Stimulated activated CD8-positive, alpha-beta memory T cell treated with anti-CD3 and anti-CD28 coated beads, Interleukin-15, amount 100 ng/mL, for 24 hours (primary cell): ENCODE measurements at places on chromosomes 13 and 19.

DNA sequence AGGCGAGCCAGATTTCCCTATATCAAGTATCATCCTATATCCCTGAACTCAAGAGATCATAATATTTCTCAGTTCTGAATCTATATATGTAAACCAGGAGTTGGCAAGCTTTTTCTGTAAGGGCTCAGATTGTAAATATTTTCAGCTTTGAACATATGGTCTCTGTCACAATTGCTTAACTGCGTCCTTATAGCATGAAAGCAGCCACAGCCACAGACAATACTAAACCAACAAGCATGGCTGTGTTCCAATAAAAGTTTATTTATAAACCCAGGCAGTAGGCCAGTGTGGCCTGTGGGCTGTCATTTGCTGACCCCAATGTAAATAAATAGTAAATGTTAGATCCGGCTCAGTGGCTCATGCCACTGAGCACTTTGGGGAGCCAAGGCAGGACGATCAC, 12.2 kb upstream of the MYH14 start:
- no peak for DNase-seq

DNA sequence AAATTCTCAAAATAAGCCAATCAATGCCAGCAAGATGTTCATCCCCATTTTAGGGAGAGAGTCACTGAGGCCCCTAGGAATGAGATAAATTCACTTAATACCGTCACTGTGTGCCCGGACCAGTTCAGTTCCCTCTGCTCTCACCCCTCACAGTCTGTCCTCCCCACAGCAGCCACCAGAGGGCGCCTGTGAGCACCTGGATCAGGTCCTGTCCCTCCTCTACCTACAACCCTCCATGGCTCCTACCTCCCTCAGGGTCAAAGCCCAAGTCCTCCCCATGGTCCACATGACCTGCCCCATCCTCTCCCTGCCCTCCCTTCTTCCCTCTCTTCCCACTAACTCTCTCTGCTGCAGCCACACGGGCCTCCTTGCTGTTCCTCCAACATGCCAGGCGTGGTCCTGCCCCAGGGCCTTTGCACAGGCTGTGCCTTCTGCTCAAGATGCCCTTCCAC, 42.0 kb upstream of the NFIC start:
- DNase-seq: peak; percentile 69

DNA sequence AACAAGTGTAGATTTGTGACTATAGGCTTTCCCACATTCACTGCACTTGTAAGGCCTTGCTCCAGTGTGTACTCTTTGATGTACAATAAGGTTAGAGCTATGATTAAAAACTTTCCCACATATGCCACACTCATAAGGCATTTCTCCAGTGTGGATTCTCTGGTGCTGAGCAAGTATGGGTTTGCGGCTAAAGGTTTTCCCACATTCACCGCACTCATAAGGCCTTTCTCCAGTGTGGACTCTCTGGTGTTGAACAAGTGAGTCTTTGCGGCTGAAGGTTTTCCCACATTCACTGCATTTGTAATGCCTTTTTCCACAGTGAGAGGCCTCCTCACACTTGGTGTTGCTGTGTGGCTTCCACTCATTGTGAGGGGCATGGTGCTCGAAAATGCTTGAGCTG, 3.7 kb downstream of the ZNF772 start:
- DNase-seq: no peak

- no peak for DNase-seq
Observed at GRCh38 chr13:113119166-113119821, 3.3 kb upstream of the F10 start.

GRCh38 chr13:99982036-99982730, 599 bp downstream of the ZIC2 start:
- no peak for DNase-seq

GRCh38 chr19:45729800-45730290, 851 bp downstream of the FBXO46 start:
- DNase-seq: no peak

- DNase-seq: no peak
Observed at GRCh38 chr13:95557013-95557412, 4.5 kb downstream of the CLDN10 start.

GRCh38 chr13:76053181-76053580, 417.1 kb downstream of the LMO7 start:
- no peak for DNase-seq

DNA sequence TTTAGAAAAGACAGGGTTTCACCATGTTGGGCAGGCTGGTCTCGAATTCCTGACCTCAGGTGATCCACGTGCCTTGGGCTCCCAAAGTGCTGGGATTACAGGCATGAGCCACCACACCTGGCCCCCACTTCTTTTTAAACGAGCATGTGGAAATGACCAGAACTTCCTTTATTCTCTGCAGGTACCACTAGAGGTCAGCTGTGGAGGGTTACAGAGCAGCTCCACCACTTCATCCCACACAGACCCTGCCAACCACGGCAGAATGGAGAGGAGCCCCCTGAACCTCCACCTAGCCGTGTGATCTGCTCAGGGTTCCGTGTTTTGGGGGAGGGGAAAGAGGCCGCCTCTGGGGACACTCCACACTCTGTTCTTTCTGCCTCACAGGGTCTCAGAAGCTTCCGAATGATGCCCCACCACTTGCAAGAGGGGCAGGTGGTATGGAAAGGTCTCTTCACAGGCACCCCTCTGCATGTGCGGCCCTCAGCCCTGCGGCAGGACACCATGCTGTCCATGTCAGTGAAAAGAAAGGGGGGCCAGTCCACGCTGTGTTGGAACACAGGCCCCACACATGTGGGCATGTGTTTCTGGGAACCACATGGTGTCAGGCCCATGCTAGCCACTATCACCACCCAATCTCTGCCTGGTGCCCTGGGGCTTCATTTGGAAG, 465.0 kb downstream of the TSHZ3 start:
- no peak for DNase-seq

GRCh38 chr19:28652765-28653164, 560.2 kb downstream of the UQCRFS1 start:
- no peak for DNase-seq

- no peak for DNase-seq
Observed at GRCh38 chr13:93535251-93535650, 308.6 kb downstream of the GPC6 start.

GRCh38 chr19:5101871-5102270, 133.0 kb downstream of the KDM4B start:
- no peak for DNase-seq

- DNase-seq: peak; percentile 41
Observed at GRCh38 chr19:35142606-35143230, 337 bp upstream of the FXYD7 start.

DNA sequence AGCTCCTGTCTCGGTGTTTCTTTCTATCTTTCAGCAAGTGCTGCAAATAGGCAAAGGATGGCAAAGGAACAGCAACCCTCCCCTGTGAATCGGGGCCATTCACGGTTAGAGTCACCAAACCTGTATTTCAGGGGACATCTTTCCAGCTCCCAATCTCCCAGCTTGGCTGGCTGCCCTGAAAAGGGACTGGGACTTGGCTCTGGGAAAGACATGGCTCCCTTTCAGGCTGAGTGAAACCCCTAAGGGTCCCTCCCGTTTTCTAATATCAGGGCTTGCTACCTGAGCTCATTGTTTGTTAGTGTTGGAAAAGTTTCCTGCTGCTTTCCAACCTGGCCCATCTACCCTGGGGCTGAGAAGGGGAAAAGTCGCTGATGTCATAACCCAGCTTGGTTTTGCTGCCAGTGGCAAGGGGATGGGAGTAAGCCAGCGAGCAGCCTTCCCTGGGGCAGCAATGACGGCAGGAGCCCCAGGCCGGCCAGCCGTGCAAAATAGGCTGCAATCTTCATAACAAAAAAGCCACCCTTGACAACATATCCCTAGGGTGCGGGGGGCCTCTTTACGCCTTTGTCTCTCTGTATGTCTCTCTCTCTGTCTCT, 29.9 kb downstream of the SERP2 start:
- no peak for DNase-seq

- DNase-seq: no peak
Observed at GRCh38 chr19:18490728-18491127, 31.1 kb downstream of the ELL start.

DNA sequence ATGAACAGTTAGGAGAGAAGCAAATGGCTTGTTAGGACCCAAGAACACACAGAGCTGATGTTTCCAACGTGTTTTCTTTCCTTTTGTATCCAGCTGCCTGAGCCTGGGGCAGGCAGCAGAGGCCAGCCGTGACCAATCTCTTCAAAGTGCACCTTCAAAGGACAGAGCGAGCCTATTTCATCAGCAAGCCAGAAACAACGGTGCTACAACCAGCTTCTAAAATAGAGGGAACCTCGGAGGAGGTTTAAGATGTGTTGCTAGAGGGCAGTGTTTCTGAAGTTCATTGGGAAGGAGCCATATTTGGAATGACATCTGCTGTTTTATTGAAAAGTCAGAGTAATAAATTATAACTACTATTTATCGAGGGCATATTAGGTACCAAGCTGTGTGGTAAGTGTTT, 56.2 kb upstream of the RFC3 start:
- no peak for DNase-seq

DNA sequence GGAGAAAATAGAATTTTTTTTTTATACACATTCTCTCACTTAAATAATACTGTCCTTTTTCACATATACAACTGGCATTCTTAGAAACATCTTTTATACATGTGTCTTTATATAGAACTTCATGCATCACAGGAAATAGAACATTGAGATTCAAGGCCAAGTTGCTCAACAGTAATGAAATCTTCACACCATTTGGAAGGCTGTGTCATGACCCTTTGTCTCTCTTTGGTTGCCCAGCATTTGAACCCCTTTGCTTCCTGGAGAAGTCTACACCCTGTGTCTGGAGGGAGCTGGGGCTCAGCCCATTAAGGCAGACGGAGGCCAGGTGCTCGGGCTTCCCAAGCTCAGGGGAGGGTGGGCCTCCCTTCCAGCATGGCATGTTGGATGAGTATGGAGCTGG, 41.1 kb downstream of the B3GLCT start:
- DNase-seq: no peak

- DNase-seq: no peak
Observed at GRCh38 chr19:39582442-39582841, 19.9 kb upstream of the LGALS13 start.

- DNase-seq: no peak
Observed at GRCh38 chr19:13132471-13133180, 14.6 kb downstream of the NACC1 start.

- no peak for DNase-seq
Observed at GRCh38 chr13:38090913-38091312, 221.3 kb upstream of the TRPC4 start.

- no peak for DNase-seq
Observed at GRCh38 chr19:33234092-33234491, 8.4 kb upstream of the SLC7A10 start.

DNA sequence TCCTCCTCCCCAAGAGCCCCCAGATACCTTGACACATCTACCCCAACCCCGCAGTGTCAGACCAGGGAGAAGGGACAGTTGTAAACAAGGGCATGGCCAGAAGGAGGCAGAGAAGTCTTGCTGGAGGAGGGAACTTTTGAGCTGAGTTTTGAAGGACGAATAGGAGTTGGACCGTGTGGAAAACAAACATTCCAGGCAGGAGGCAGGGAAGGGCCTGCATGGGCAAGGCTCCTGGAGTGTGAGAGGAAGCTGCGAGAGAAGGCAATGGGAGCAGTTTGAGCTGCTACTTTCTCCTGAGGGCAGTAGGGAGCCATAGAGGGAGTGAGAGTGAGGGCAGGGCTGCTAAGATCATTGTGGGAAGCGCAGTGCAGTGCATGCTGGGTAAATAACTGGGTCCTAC, 23.3 kb downstream of the IL12RB1 start:
- no peak for DNase-seq

DNA sequence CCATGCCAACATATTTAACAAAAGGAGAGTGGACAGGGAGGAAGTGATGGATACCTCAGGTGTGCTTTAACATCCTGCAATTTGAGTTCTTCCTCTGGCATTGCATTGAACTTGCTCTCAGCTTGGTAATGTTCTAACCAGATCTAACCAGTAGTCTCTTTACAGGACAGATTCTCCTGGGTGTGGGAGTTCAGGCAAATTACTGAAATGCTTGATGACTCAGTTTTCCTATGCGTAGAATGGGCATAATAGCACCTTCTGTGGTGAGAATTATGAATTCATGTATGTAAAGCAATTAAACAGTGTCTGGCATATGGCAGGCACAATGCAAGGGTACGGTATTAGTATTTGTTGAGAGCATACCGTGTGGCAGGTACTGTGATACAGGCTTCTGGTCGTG, 3.6 kb downstream of the AKAP11 start:
- no peak for DNase-seq

DNA sequence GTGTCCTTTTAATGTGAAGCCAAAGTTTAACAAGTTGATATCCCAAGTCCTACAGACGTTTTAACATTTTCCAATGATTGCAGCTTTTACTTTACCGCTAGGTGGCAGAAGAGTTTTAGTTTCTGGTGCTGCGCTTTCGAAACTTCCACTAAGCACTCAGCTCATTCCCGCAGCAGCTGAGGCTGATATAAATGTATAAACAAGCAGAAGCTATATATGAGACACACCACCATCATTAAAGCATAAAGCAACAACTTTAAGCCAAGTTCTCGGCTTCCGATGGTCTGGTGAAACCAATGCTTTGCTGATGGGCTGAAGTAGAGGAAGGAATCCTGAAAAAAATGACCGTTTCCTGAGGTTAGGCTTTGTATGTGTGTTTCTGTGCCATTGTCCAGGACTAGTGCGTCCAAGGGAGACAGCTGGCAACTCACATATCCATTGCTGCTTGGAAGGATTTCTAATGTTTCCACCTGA, 753.9 kb downstream of the OLFM4 start:
- DNase-seq: no peak
